CD8-positive, alpha-beta T cell (primary cell): ENCODE measurements at places on chromosomes 4 and X. TPM values are rescaled to one million over a fixed set of nuclear protein-coding genes. Genes with fewer than 3 reads are reported as not detected.

Gene EDA
- 2.4 TPM for total RNA-seq

Gene RNF113A
- 29.4 TPM for total RNA-seq

Gene GC
- total RNA-seq = not detected

Gene PPA2
- 36.4 TPM for total RNA-seq

Gene PAGE2
- total RNA-seq = not detected

Gene DSPP
- total RNA-seq = not detected

Gene GLA
- 32.0 TPM for total RNA-seq

Gene DACH2
- total RNA-seq = not detected

Gene FANCB
- 3.1 TPM for total RNA-seq

Gene DCAF4L1
- total RNA-seq = not detected

Gene KDR
- not detected for total RNA-seq

Gene CDX4
- not detected for total RNA-seq

Gene CEP44
- total RNA-seq = 11.9 TPM

Gene BMX
- total RNA-seq = not detected

Gene SPANXN5
- total RNA-seq = not detected

Gene NUP62CL
- 0.75 TPM for total RNA-seq

DNA sequence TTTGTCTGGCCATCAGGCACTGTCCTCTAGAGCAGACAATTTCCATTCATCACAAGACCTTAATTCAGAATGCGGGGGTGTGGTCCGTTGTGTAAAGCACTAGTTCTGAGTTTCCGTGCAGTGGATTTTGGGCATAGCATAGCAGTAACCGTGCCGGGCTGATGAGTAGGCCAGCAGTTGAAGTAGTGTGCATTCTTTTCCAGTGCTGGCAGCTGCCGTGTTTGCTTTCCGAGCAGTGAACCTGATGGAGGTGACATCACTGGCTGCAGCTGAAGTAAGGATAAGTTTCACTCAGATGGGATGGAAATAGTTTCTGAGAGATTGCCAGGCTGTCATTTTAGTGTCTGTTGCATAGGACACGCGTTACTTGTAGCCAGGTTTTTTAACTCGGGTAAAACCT, 107.0 kb upstream of the STIM2 start:
- no peak for DNase-seq

- no peak for DNase-seq
These were observed 28.3 kb upstream of the ALG13 start for GRCh38 chrX:111652719-111653118.

- no peak for DNase-seq
These were observed 1448.9 kb upstream of the TENM3 start for GRCh38 chr4:180794333-180794732.

- no peak for DNase-seq
These were observed 77.5 kb downstream of the HTRA3 start for GRCh38 chr4:8346838-8347605.

GRCh38 chrX:14902537-14902936, 29.3 kb downstream of the MOSPD2 start:
- DNase-seq = no peak

DNA sequence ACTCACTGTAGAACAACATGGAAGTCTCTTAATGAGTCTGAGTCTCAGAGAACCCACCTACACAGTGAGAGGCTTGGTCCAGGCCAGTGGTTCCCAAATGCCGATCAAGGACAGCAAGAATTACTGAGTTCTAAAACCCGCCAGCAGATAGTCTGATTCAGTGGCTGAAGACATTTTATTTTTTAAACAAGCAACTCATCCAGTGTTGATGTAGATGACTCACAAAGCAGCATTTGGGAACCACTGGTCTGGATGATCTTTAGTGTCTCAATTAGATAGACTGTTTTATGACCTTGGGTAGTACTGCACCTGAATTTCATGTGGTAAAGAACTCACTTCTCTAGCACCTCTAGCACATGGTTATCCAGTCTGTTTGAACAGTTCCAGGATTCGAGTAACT, 193.6 kb downstream of the FBXW7 start:
- DNase-seq = no peak

DNA sequence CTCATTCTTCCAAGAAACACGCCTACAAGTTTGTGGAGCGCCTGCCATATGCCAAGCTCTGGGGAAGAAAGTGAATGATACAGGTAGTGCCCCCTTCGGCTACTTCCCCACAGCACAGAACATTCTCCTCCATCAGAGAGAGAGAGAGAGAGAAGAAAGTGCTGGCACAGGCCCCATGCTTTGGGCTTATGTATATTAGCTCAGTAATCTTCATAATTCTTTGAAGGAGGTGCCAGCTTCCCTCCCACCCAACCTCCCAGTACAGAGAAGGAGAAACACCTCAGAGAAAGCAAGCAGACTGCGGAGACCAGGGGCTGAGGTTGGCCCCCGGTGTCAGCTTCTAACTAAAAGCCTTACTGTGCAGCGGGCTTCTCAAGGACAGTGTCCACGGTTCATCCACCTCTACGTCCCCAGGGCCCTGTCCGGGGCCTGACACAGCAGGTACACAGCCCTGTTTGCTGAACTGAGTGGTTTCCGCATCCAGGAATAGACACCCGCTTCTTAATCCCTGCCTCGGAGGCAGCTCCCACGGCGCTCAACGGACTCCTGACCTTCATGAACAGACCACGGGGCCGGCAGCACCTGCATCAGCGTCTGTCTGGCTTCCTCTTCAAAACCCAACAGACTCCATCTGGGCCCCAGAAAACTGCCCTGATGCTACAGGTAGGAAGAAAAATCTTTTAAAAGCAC, 50.2 kb downstream of the JAKMIP1 start:
- no peak for DNase-seq

DNA sequence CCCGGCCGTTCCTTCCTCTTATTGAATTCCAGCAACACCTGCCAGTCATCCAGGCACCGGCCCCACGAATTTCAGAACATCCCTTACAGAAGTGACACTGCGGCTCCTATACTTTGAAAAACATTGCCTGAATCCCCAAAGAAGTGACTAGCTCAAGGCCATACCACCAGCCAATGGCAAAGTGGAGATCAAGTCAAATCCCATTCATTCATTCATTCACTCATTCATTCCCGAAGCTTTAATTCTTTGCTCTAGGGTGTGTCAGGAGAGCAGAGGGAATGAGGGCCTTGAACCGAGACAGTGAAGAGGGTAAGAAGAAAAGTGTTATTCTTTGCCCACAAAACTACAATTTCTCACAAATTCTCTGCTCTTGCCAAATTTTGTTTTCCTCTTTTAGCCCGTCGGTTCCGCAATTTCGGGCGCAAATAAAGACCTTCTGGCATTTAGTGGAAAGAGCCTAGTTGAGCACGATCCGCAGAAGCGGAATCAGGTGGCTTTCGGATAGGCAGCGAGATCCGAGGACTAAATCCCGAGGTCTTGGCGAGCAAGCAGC, 824 bp upstream of the HMGB3 start:
- DNase-seq = no peak

DNA sequence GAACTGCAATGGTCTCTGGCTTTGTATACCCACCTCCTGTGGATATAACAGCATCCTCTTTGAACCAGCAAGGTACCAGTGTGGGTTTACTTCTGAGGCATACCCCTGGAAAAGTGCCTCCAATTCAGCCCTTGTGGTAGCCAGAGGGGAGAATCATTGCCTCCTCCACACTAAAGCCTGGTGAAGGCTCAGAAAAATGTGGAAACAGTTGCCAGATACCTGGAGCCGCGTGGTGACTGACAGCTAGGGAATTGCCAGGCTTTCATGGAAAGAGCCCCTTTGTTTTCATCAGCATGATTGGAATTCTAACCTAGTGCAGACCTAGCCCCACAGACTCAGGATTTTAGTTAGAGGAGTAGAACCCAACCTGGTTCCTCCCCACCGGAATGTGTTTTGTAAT, 168.6 kb upstream of the KLF3 start:
- DNase-seq = no peak

DNA sequence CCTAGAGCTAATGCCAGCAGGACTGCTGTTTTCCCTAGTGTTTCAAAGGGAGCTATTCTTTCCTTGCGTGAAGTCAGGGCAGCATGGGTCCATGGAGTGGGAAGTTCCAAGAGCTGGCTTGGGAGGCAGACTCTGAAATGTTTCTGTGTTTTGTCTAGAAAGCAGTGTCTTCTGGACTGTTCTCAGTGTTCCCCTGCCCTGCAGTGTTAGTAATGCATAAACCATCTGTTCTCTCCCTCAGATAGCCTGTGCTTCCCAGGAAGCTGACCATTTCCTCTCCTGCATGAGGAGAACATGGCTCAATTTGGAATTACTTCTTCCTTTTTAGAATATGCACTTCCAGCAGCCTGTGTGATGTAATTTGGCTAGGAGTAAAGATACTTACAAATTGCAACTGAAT, 116.7 kb upstream of the CXCL13 start:
- no peak for DNase-seq

GRCh38 chrX:107576841-107577240, 51.5 kb upstream of the PRPS1 start:
- no peak for DNase-seq

DNA sequence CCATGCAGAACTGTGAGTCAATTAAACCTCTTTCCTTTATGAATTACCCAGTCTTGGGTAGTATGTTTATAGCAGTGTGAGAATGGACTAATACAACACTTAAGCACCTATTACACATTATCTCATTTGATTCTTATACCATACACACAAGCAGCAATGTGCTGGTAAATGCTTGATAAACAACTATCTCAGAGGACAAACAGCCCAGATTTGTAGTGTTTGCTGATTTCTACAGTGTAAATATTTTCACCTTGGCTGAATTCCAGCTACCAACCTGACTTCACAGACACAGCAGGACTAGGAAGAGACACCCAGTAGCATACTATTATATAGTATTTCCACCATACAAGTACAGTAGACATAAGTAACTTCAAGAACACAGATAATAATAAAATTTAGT, 406.5 kb upstream of the CNKSR2 start:
- no peak for DNase-seq

GRCh38 chr4:132317923-132318322, 831.2 kb upstream of the PCDH10 start:
- no peak for DNase-seq

GRCh38 chr4:188707036-188707435, 567.8 kb downstream of the TRIML1 start:
- DNase-seq = no peak

- no peak for DNase-seq
These were observed 56.0 kb upstream of the RELL1 start for GRCh38 chr4:37742149-37742548.

DNA sequence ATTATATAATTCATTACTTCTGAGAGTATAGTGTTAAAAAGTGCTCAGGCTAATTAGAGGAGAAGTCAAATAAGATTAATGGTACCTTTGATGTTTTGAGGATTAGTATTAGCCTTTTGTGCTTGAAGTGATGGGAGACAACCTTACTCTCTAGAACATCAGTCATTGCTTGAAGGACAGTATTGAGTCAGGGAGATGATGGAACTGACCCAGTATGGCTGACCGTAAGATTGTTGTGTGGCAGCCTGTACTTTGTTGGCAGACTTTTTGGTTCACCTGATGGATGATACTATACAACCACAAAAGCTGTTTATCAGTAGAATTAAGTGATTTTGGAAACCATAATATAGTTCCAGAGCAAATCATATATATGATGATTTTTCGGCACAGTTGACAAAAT, 9.9 kb downstream of the OGT start:
- no peak for DNase-seq

DNA sequence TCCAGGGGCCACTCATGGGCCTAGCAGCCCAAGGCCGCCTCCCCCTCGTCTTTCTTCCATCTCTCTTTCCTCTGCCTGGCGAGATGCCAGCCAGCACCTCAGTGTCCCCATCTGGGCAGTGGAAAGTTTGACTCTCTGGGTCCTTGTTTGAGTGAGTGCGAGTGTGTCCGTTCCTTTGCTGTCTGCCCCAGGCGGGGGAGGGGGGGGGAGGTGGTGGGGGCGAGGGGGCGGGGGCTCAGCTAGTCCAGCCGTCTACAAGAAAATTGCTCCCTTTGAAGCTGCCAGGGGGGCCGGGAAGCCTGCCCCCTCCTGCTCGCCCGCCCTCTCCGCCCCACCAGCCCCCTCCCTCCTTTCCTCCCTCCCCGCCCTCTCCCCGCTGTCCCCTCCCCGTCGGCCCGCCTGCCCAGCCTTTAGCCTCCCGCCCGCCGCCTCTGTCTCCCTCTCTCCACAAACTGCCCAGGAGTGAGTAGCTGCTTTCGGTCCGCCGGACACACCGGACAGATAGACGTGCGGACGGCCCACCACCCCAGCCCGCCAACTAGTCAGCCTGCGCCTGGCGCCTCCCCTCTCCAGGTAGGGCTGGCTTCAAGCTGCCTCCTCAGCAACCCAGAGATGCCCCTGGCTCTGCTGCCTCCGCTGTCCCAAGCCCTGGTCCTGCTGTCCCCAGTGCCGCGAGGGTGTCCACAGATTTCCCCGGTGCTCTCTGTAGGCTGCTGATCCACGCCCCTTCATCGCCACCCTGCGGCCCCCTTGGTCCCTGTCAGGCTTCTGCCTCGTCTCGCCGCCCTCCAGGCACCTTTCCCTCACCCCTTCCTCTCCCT, at the start of gene BGN:
Gene BGN (plus strand): TSS at position 440 of the 821 bp plus-strand sequence. CDS start 9,652 bp downstream, outside the sequence.
- DNase-seq = no peak

GRCh38 chr4:146310319-146311021, 96.1 kb downstream of the REELD1 start:
- no peak for DNase-seq
